ENCODE measurements at places on chromosomes 7 and 10.

DNA sequence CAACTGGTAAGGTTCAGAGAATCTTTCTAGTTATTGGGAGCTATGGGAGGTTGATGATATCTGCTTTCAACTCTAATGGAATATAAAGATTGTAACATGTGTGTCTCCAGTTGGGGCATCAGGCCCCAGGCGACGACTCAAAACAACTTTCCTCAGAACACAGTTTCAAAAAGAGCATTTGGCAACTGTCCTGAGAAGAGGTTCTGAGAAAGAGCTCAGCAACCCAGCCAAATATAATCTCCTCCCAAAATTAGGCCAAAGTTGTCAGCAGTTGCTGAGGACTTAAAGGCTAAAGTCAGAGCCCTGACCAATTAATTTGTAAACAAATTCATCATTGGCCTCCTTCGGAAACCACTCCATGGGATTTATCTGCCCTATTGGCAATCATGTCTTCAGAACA lies 251.1 kb upstream of the NFE2L3 start:
- no peak for DNase-seq

GRCh38 chr7:134527979-134528371 lies 608 bp downstream of the AKR1B10 start:
- DNase-seq: no peak

DNA sequence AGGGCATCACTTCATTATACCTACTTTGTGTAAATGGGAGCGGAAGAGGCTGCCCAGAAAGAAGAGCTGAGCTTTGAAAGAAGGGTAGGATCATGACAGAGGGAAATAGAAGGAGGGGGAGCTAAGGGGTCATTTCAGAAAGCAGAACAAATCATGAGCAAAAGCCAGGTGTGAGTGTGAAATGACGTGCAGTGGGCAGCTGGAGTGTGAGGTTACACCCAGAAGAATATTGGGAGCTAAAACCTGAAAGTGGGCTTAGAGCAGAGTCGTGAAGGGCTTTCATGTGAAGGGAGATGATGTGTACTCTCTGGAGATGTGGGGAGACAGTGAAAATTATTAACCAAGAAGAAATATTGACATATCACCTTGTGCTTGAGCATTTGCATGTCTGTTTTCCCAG lies 245.0 kb upstream of the YAE1 start:
- no peak for DNase-seq

DNA sequence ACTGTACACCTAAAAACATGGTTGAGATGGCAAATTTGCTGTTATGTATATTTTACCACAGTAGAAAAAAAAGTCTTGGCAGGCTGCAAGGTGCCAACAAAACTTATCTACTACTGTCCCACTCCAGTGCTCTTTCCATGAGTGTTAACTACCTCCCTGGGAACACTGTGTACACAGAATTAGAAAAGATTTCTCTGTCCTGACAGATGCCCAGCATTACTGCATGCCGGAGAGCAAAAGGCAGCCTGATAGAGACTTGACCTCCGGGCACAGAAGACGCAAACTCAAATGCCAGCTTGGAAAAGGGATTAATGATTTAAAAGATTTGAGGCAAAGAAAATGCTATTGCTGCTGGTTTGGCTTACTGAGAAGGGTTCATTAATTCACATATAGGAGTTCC lies 228.8 kb downstream of the TMEM178B start:
- DNase-seq: no peak

DNA sequence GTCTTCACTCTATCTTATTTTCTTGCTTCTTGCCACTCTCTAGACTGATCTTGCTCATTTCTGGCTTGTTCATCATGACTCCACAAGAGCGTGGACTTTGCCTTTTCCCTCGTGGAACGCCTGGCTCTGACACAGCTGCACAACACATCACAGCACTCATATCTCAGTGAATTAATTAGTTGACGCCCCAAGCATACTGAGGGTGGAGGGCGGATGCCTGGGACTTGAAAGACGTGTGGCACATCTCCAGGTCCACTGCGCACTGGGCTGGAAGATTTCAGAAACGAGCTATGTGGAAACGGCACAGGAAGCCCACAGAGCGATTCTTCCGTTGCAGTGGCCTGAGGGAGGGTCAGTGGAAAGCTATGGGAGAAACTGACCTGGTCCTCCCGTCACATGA lies 23.6 kb upstream of the PLEKHA1 start:
- no peak for DNase-seq

All from suppressor macrophage treated with lipopolysaccharide for 1 hour (primary cell).